ENCODE measurements at places on chromosomes 2 and 18. TPM values are rescaled to one million over a fixed set of nuclear protein-coding genes. Genes with fewer than 3 reads are reported as not detected.

The FIGN gene
- total RNA-seq: 2.1 TPM

The OTOS gene
- not detected for total RNA-seq

The ARHGAP28 gene
- total RNA-seq: not detected

The TEX44 gene
- not detected for total RNA-seq

The LINC00305 gene
- total RNA-seq: not detected

The UGT1A3 gene
- total RNA-seq: 0.13 TPM

The GAREM1 gene
- total RNA-seq: 2.5 TPM

The CHCHD5 gene
- 60.3 TPM for total RNA-seq

The STEAP3 gene
- total RNA-seq: 47.6 TPM

The NAB1 gene
- 33.5 TPM for total RNA-seq

The CCDC150 gene
- total RNA-seq: 5.2 TPM

The GPR45 gene
- not detected for total RNA-seq

The PLCL1 gene
- total RNA-seq: not detected

The MYL12A gene
- total RNA-seq: 348 TPM

The SLC8A1 gene
- 0.51 TPM for total RNA-seq

The TLX2 gene
- total RNA-seq: 0.14 TPM

The AQP12B gene
- total RNA-seq: not detected

The PKDCC gene
- total RNA-seq: 30.5 TPM

The RUFY4 gene
- total RNA-seq: not detected

The SANBR gene
- total RNA-seq: 12.1 TPM

The EPHA4 gene
- total RNA-seq: 0.56 TPM

The REEP1 gene
- total RNA-seq: 1.3 TPM

The CYP26B1 gene
- total RNA-seq: 16.8 TPM

The MATN3 gene
- total RNA-seq: 12.3 TPM

The WNT10A gene
- not detected for total RNA-seq

The TDRD15 gene
- not detected for total RNA-seq

The GRHL1 gene
- 0.79 TPM for total RNA-seq

The CRYBA2 gene
- not detected for total RNA-seq

The CDH19 gene
- 2.3 TPM for total RNA-seq

The MRPS9 gene
- 30.1 TPM for total RNA-seq

The FTCDNL1 gene
- total RNA-seq: 2.3 TPM

The GPD2 gene
- total RNA-seq: 26.4 TPM

The LRRC30 gene
- not detected for total RNA-seq

The CMPK2 gene
- total RNA-seq: 0.67 TPM

Measured in A549 treated with CpdA at 1 μM for 4 hours (cell line).